ENCODE measurements at places on chromosomes 1 and 21.

GRCh38 chr1:210597555-210598134, 268.9 kb downstream of the HHAT start:
- DNase-seq = no peak

- DNase-seq = no peak
Observed at GRCh38 chr1:68074472-68074871, 24.0 kb upstream of the DIRAS3 start.

DNA sequence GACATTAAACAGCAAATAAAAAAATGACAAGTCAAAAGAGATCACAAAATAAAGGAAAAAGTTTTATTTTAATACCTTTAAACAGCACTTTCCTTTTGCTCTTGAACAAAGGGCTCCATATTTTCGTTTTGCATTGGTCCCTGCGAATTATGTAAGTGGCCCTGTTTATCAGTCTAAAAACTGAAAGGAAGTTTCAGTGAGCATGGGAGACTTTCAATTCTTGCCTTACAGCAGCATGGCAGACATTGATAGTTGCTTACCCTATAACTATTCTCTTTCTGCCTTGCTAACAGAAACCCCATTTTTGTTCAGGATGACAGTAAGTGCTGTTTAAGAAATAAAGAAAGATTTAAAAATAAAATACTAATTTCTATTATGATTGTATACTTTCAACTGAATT, 5.2 kb upstream of the SH3GLB1 start:
- DNase-seq = no peak

- DNase-seq = no peak
Observed at GRCh38 chr1:211336775-211337174, 10.1 kb downstream of the TRAF5 start.

GRCh38 chr1:45196863-45197262, 9.5 kb downstream of the ZSWIM5 start:
- DNase-seq = no peak

DNA sequence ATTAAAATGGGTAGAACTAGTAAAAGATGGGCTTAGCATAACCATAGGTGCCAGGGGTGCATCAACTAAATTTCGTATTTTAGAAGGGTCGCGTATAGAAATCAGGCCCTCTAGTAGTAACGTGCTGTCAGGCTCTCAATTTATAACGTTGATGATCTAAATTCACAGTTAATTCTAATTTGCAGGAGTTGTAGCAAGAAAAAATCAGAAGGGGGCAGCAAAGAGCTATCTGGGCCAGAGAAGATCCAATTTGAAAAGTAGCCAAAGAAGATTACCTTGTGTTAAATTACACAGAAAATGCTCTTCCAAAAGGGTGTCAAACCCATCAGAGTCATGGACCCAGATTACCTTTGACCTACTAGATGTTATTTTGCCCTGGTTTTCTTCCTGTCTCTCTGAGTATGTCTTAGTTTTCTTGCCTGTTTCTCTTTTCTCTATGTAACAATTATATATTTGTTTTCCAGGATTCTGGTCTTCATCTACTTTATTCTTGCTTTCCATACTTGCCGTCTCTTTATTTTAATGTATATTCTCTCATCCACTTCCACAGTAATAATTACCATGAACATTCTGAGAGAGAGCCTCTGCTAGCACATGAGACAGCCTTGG, 1030.9 kb downstream of the AMY1C start:
- DNase-seq = no peak

DNA sequence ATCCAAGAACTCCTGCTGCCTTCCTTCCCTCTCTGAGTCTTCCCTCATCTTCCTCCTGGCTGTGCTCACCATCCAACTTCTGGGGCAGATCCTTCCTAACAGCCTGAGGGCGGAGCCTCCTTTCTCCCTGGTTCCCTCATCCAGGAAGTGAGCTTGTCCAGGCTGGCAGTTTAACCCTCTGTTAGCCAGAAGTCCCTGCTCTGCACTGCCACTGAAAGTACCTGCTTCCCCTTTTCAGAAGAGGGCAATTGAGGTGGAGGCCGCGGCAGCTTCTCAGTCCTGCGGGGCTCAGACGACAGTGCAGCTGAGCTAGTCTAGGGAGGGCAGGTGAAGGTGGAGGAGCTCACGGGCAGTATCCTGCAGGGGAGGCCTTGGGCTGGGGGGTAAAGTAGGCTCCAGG, 149.1 kb downstream of the FCRL5 start:
- DNase-seq = no peak

GRCh38 chr1:245772325-245772724, 617.5 kb downstream of the KIF26B start:
- no peak for DNase-seq

GRCh38 chr1:113856401-113856790, 15.1 kb downstream of the PTPN22 start:
- DNase-seq = no peak

DNA sequence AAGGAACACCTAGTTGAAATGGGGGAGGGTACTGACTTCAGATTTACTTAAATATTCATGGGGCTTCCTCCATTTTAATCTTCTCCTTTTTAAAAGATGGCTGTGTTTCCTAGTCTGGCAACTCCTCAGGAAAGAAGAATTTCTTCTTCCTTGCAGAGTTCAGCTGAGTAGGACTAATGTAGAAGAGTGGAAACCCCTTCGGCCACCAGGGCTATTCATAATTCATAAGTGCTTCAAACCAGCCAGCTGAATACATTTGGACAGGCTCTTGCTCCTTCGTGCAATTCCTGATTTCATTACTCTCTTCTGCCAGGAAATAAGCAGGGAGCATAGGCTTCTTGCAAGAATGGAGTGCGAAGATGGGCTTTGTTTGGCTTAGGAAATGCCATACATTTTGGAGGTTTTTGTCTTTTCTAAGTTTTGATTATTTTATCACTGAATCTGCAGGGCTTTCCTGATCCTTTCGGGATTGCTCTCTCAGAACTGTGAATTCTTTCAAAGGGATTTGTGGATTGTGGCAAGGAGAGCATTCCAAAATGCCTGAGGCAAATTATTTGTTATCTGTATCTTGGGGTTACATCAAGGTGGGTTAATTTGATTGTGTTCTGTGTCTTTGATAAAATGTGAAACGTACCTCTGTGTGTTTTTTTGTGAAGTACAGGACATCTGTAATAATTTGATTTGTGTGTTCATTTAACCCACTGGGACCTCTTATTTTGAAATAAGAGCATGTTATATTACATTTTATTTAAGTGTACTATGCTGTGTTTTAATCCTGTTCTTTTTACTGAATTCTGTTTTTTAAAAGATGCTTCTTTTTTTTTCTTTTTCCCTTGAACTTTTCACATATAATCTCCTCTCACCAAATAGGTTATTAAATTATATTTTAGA, 179.4 kb upstream of the SGIP1 start:
- DNase-seq = no peak
